ENCODE measurements at places on chromosomes 5 and 9.

DNA sequence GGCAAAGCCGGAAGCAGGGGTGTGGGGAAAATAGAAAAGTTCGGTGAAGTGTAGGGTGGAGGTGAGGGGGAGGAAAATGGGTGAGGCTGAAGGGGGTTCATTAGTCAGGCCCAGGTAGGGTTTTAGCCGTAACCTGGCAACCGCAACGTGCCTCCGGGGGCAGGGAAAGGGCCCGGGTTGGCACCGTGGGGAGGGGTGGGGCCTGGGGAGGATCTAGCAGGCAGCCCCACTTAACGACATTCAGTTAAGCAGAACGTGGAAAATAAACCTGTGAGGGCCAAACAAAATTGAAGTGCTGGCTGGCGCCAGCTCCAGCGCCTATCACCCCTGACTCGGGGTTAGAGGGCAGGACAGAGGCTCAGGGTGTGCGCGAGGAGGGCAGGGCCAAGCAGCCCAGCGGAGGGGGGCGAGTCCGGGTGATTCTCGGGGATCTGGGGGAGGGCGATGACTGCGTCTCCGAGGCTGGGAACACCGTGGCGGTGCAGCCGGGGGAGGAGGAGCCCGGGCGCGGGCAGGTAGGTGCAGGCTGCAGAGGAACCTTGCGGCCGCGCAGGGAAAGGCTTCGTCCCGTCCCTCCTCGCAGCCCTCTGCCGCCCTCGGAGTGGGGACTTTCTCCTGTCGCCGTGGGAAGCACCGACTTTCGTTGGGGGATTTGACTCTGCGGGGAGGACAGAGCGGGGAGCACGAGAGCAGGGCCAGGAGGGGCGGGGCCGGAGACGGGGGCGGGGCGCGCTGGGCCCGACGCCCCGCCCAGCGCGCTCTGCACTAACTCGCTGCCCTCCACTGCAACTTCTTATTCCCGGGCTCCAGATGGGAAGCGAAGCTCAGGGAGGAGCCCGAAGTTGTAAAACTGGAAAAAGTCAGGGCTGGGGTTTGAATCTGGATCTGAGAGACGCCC lies 5.1 kb downstream of the RGS14 start:
- DNase-seq: peak; percentile 63

GRCh38 chr5:133969654-133970324 lies 1.4 kb upstream of the C5orf15 start:
- DNase-seq: no peak

DNA sequence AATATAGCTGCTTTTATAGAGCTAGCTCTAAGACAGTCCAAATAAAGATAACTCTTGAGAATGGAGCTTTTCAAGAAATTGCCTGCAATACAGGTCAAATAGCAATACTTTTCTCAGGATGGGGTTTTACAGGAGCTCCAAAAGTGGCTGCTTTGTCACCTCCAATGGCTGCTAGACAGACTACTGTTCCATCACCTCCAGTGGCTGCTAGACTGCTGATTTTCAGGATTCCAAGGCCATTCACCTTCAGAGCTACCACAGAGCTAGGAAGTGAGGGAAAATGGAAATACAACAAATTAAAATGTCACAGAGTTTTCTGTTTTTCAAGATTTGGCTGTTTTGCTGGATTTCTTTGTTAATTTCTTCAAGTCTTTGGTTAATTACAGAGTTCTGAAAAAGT lies 8.5 kb upstream of the ITGA1 start:
- no peak for DNase-seq

GRCh38 chr5:180619563-180619915 lies 28.2 kb upstream of the SCGB3A1 start:
- no peak for DNase-seq

GRCh38 chr5:140548791-140549190 lies 1.3 kb downstream of the EIF4EBP3 start:
- no peak for DNase-seq
